ENCODE measurements at places on chromosomes 1 and 21.

GRCh38 chr1:99180915-99181314 lies 83.4 kb upstream of the PLPPR4 start:
- DNase-seq: no peak

DNA sequence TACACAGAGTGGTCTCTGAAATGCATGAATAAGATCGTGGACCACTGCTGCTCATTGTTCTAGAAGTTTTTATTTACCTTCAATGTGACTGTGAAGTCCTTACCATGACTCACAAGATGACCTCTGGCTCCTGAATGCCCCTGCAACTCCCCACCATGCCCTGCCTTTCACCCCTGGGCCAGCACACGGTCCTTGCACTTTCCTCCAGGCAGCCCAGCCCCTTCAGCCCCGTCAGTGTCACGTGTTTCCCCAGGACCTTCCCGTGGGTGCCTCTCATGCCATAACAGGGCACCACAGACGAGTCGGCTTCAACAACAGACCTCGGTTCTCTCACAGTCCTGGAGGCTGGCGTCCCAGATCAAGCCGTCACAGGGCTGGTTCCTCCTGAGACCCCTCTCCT lies 62.1 kb downstream of the B3GALT5 start:
- no peak for DNase-seq

DNA sequence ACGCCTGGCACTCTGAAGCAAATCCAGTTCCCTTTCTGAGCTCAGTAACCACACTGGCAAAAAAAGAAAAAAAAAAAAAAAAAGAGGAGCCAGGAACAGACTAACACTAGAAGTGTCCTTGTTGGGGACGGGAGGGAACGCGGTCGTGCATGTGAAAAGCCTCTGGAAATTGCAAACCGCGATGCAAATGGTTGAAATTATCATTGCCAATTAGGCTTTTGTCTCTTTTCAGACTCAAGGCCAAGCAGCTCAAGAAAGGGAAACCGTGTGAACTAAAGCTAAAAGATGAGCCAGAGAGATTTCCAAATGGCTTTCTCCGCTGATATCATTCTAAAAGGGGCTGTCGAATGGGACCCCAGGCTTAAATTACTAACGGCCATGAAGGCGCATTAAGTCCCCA lies 13.5 kb downstream of the TRABD2B start:
- no peak for DNase-seq

DNA sequence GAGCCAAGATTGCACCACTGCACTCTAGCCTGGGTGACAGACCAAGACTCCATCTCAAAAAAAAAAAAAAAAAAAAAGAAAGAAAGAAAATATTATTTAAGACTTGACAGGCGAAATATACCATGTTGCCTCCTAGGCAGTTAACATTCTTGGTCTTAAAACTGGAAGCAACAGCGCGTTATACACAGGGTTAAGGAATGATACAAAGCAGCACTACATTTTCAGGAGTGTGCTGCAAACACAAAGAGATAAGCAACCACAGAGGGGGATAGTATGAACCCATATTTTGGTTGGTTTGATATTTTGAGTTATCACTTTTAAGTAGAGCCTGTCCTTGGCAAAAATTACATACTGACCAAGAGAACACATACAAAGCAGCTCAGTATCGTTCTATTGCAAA lies 25.1 kb downstream of the USP24 start:
- DNase-seq: no peak

- no peak for DNase-seq
Observed at GRCh38 chr1:156836041-156836654, 19.5 kb upstream of the SH2D2A start.

DNA sequence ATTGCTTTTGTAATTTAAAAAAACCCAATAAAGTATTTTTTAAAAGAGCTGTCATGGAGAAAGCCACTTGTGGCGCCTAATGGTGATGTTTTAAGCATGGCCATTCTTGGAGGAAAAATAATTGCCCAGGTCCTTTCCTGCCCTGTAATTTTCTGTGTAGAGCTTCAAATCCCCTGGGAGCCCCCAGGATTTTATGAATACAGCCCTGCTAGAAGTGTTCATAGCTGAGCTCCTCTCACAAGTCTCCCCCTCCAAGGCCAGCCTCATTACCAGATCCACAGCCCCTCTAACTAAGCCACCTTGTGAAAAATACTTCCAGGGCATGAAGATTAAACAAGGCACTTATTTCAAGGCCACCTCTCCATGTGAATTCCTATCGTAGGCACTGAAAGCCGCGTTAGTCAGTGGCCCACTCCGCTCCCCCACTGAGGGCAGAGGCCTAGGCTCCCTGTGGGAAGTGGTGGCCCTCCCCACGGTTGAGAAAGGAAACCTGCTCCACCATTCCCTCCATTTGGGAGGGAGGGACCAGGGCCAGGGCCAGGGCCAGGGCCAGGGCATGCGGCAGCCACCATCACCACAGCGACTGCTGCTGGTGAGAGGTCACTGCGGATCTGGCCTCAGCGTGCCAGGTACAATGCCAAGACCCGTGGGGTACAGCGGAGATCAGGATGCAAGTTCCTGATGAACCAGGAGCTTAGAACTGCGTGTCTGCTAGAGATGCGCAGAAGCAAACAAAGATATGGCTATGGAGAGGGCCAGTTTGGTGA lies 83.1 kb downstream of the KCNN3 start:
- no peak for DNase-seq

DNA sequence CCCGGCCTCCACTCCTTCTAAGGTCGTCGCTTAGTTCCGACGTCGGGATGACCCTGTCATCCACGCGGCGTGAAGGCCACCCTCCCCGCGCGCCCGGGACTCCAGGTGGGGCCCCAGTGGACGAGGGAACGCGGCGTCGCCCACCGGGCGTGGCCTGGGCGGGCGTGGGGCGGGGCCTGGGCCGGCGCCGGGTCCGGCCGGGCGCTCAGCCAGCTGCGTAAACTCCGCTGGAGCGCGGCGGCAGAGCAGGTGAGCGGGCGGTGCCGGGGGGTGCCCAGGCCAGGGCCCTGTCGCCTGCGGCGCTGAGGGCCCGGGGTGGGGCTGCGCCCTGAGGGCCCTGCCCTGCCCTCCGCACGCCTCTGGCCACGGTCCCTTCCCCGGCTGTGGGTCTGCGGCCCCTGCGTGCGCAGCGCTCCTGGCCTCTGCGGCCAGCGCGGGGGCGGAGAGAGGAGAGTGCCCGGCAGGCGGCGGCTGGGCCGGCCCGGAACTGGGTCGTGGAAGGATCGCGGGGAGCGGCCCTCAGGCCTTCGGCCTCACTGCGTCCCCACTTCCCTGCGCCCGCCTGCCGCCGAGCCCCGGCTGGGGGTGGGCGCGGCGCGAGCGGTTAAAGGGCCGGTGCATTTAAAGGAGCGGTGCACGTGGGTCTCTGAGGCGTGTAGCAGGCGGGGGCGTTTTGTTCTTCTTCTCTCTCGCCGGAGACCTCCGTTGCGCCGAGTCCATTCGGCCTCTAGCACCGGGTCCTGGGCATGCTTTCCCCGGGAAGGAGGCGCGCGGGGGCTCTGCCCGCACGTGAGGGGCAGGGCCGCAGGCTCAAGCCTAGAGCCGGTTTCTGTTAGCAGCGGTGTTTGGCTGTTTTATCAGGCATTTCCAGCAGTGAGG lies at the start of gene PSEN2:
PSEN2 (plus strand) TSS at position 216 of the 879 bp plus-strand sequence. CDS start 11,292 bp downstream, outside the sequence.
- peak; percentile 74 for DNase-seq

GRCh38 chr1:163657719-163658118 lies 336.0 kb downstream of the NUF2 start:
- DNase-seq: no peak
